ENCODE measurements at places on chromosomes 12 and 14.

- DNase-seq = no peak
These were observed 561.6 kb downstream of the RERGL start for GRCh38 chr12:17528394-17528793.

- DNase-seq = no peak
These were observed 290.3 kb downstream of the NAV3 start for GRCh38 chr12:78120866-78121560.

DNA sequence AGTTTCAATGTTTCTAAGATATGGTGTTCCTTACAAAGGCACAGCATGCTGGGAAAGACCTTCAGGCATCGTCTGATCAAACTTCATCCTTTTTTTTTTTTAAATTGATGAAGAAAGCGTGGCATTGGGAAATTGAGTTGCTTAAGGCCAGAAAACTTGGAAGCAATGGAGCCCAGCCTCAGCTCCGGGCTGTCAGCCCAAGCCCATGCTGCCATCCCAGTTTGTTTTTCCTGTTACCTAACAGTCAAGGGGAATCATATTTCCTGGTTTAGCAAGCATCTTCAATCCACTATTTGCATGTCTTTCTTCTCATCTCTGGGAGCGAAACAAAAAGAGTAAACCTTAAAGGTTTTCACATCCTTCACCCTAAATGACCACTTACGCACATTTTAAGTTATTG is 200.2 kb downstream of the CHST11 start:
- no peak for DNase-seq

- DNase-seq = no peak
These were observed 82.8 kb downstream of the KIF26A start for GRCh38 chr14:104221071-104221625.

DNA sequence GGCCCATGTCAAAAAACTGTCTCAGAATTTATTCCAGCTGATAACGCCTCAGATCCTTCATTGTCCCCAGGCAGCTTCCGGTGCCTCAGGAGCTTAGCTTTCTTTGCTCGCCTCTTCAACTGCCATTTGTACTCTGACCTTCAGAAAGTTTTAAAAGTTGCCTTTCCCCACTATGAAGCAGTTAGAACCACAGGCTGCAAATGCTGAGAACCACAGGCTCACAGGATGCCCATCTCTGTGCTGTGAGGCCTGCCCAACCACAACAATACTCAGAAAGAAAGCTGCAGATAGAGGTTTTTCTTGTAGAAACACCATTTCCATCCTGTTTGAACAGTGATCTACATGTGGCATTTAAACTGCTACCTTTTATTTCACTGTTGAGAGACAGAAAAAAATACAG is 131.1 kb downstream of the PRKCH start:
- DNase-seq = peak; percentile 46

- DNase-seq = no peak
These were observed 288.3 kb upstream of the AMIGO2 start for GRCh38 chr12:47367912-47368537.

DNA sequence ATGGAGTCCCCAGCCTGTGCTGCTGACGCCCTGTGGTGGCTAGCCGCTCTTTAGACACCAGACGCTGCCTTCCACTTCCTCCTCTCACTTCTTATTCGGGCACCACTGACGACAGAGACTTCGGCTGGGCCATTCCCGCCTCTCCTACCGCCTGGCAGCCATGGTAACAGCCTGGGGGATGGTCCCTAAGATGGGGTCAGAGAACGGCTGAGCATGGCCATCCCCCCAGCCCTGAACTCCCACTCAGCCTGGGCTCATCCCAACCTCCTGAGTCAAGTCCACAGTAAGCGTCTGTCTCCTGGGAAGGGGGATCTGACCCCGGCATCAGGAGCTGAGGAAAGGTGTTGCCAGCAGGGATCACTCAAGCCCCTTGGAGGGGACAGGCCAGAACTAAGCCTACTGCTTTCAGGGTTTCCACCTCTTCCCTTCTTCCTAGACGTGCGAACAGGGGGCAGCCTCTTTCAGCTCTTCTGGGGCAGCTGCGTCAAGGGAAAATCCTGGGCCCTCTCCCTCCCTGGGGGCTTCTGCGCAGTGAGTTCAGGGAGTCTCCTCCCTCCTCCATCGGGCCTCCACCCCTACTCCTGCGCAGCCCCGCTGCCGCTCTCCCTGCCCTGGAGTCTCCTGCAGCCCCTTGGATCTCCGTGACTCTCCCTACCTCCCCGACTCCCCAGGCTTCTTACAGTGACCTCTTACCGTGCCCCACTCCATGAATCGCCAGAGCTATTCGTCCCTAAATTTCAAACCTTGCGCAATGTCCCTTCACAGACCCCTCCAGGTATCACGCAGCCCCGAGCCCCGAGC is 643 bp upstream of the TAMALIN start:
- DNase-seq = no peak

- no peak for DNase-seq
These were observed 234.4 kb downstream of the CACNA1C start for GRCh38 chr12:2287151-2287550.

DNA sequence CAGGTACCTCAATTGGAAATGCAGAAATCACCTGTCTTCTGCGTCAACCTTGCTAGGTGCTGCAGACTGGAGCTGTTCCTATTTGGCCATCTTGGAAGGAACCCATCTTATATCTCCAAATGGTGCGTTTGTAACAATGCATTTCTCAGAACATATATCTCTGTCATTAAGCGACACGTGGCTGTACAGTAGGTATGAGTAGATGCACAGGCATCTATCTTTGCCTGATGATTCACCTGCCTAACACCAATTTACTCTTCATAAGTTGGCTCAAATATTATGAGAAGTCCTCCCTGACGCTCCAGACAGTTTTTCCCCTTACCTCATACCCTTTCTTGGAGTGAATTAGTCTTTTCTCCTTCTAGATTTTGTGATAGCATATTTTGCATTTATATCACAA is 44.2 kb downstream of the GPR137C start:
- no peak for DNase-seq

DNA sequence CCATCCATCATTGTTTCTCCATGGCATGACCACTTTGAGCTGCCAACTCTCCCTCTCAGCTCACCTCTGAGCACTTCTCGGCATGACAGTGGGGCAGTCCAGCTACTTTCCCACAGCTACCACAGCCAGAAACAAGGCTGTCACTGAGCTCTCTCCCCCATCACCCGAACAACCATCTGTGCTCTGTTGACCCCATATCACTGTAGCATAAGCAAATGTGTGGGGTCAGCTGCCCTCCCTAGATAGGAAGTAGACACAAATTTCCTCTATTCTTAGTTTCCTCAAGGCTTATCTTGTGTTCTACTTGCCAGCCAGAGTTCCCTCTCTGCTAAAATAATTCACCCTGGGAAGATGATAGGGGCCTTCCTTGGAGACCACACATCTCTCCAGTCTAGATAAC is 82.6 kb upstream of the FUT8 start:
- DNase-seq = no peak

DNA sequence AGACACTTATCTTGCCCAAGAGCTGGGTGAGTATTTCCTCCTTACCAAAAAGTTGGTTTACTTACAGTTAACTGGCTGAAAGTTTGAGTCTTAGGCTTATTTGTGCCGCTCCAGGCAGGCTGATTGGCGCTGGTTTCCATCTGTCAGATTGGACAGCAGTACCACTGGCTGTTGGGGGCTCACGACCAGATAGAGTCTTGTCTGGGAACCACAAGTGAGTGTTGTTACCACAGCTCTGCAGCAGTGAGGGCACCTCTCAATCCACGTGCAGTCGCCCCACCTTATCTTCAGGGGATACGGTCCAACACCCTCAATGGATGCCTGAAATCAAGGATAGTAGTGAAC is 58.9 kb downstream of the DDX51 start:
- DNase-seq = no peak

GRCh38 chr12:15335959-15336358 is 13.7 kb downstream of the PTPRO start:
- no peak for DNase-seq

DNA sequence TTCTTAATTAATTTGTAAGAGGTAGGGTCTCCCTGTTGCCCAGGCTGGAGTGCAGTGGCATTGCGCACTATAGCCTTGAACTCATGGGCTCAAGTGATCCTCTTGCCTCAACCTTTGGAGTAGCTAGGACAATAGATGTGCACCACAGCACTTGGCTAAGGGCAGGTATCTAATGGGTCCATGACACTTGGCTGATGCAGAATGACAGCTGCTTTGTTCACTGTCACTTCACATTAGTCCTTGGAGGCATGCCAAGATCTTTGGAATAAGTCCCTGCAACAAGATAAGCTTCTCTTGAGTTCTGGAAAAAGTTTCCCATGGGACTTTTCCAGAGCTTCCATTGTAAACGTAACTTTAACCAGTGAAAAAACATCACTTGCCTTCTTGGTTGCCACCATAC is 23.4 kb downstream of the COQ6 start:
- no peak for DNase-seq

DNA sequence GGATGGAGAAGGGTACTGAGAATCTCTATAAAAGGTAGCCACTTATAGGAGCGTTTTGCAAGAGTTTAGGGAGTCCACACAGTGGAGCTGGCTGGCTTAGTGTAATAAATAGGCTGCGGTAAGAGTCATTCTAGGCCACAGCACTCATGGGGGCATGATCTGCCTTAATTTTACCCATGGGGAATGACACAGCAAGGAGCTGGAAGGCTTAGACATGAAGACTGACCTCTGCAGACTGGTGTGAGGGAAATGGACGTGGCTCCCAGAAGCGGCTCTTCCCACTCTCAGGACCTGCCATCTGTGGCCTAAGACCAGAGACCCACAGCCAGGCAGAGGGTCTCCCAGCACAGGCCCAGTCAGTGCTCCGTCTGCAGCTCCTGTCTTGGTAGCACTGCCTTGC is 173.3 kb downstream of the PPM1H start:
- DNase-seq = no peak

GRCh38 chr12:88578276-88579160 is 1.8 kb downstream of the KITLG start:
- no peak for DNase-seq

GRCh38 chr12:41521872-41522379 is 333.8 kb downstream of the PDZRN4 start:
- DNase-seq = no peak

- no peak for DNase-seq
These were observed 915.3 kb downstream of the FSCB start for GRCh38 chr14:43591776-43592175.

Measured in activated T-cell treated with anti-CD3 and anti-CD28 coated beads for 48 hours (primary cell).